ENCODE measurements at places on chromosomes 4 and X.

- DNase-seq = peak; percentile 21
Measured at GRCh38 chrX:41350150-41350975, 16.4 kb downstream of the DDX3X start.

DNA sequence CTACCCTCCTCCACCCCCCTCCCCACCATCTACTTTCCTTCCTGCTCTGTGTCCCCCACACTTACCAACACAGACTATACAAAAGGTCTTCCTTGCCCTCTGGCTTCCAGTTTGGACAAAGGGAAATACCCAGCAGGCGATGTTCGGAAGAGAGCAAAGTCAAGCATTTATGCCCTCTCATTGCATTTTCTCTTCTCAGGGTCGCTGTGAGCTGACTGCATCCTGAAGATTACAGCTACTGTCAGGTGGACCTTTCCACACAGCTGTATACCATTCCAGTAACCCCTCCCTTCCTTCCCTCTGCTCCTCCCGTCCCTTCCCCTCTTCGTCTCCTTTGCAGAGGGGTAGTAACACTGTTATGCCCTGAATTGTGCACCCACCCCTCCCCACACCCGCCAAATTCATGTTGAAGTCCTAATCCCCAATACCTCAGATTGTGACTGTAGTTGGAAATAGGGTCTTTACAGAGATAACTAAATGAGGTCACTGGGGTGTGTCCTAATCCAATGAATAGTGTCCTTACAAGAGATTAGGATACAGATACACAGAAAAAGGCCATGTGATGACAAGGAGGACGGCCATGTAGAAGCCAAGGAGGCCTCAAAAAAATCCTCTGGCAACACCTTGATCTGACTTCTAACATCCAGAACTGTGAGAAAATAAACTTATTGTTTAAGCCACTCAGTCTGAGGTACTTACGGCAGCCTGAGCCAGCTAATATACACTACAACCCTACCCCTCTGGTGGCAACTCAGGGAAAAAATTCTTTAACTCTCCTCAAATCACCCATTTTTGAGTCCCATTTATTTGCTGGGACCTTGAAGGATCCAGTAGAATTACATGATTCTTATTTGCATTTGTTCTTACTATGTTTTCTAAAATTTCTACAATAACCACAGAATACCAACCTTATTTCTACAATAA lies 11.7 kb downstream of the MORF4L2 start:
- no peak for DNase-seq

DNA sequence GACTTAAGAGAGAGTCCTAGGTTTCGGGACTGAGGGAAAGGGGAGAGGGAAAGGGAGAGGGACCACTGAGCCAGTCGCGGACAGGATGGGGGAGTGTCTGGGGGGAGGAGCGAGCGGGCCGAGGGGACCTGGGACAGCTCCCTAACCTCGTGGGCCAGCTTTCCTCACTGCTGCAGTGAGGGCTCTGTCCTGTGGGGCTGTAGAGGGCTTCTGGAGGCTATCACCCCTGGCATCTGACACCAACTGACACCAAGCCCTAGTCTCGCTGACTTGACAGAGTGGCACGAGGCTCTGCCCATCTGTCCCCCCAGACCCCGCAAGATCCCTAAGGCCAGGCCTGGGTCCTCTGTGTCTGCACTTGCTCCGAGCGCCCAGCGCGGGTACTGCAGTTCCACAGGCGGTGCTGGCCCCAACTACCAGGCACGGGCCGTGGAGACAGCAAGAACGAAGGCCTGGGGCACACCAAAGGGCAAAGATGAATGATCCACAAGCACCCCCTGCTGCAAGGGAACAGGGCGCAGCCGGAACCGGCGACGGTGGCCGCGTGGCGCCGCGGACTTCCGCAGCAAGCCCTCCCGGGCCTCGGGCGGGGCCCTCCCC lies 465 bp downstream of the HAUS7 start:
- no peak for DNase-seq

DNA sequence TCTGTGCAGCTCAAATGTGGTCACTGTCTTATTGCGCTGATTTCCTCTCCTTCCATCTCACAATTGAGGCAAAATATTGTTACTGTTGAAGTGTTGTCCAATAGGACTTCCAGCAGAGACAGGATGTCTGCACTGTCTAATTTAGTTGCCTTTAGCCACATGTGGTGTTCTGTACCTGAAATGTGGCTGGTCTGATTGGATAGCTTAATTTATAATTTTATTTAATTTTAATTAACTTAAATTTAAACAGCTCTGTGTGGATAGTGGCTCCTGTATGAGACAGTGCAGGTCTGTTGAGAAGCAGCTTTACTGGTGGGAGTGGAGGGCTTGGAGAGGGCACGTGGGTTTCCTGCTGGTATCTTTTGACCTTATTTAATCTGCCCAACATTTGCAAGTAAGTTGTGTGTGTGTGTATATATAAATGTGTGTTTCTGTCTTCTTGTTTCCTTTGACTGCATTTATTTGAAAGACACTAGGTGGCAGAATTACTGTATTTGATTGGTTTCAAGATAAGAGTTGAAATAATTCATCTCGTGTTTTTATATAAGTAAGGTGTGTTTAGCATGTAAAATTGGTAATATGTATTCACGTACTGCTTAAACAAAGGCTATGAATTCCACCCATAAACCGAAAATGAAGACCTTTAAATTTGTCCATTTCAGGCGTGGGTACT lies 55.3 kb upstream of the MSANTD1 start:
- peak; percentile 36 for DNase-seq

DNA sequence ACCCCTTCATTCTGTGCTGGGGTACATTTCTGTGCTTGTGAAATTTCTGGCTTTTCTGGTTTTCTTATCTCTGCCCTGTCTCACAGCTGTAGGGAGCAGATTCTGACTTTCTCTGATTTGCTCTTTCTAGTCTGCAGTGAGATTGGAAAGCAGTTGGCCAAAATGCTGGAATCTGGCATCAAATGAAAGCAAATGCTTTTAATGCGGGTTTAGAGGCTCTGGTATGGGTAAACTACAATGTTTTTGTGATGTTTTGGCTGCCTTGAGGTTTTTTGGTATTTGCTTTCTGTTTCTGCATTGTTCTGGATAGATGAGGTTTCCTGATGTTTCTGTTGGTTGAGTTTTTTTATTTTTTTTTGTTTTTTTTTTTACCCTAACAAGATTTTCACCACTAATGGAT lies 23.8 kb downstream of the SMIM20 start:
- DNase-seq = peak; percentile 34

DNA sequence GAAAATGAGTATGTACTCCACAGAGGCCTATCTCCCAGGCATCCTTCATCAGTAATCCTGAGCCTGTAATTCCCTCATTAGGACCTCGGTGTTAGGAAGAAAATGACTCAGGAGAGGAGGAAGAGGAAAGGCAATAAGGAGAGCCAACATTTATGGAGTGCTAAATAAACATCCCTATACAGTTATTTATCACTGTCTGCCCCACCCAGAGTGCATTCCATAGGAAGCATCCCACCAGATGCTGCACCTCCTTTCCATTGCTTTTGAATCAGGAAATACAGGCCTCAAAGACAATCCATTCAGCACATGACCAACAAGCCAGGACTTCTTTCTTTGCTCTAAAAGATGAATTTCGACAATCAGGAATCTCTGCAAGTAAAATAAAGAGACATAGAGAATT lies 47.6 kb downstream of the USP38 start:
- no peak for DNase-seq

- no peak for DNase-seq
Measured at GRCh38 chr4:67549123-67549522, 3.8 kb upstream of the CENPC start.

GRCh38 chrX:11765449-11765848 lies 7.4 kb downstream of the MSL3 start:
- DNase-seq = no peak

GRCh38 chr4:8840816-8841455 lies 30.7 kb downstream of the HMX1 start:
- DNase-seq = no peak

DNA sequence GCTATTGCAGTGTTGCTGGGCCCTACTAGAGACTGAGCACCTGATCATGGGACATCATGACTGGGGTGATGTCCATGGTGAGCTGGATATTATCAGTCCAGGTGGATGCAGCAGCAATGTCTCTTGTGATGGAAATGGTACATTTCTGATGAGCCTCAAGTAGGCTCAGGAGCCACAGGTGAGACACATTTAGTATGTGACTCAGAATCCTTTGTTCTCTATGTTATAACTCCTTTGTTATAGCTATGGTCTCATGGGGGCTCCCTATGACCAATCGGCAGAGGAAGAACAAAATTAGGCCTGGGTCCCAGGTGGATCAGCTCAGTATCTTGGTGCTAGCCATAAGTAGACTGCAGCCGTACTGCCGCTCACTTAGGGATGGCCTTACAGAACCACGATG lies 107.9 kb upstream of the FAT1 start:
- no peak for DNase-seq

GRCh38 chr4:164109503-164109902 lies 615.0 kb downstream of the TMA16 start:
- DNase-seq = no peak

GRCh38 chrX:104166735-104167436 lies 633 bp downstream of the FAM199X start:
- DNase-seq = no peak

DNA sequence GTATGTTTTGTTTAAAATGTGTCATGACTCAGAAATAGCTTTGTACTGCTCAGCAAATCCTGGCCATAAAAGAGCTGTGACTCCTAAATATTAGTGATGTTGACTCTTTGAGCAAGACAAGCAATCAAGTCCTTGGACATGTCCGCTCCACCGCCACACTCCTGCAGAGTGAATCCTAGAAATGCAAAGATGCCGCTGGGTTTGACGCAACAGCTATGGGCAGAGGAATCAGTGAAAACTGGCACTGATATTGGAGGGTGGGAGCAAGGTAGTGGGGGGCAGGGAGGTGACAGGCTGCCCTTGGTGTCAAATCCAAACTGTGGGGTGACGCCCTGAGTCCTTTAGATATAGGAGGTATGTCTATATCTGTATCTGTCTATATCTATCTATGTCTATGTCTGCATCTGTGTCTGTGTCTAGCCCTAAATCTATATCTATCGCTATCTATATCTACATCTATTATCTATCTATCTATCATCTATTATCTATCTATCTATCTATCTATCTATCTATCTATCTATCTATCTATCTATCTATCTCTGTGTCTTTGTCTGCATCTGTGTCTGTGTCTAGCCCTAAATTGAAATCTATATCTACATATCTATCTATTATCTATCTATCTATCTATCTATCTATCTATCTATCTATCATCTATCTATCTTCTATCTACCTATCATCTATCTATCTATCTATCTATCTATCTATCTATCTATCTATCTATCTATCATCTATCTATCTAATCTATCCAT lies 129.7 kb downstream of the CPE start:
- no peak for DNase-seq

DNA sequence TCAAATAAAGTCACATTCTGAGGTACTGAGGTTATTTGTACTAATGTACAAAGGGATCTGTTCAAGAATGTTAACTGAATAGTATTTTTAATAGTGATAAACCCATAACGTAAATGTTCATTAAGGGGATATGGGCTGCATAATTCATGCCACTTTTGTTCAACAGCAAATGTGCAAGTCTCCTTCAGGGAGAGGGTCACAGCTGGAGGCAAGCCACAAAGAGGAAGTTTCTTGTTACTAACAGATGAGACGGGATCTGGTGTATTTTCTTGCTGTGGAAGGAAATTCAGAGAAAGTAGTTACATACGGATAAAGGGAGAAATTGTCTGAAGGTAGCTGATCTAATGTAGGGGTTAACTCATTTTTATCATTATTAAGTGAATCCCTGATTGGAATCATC lies 10.0 kb downstream of the ZFP42 start:
- no peak for DNase-seq

DNA sequence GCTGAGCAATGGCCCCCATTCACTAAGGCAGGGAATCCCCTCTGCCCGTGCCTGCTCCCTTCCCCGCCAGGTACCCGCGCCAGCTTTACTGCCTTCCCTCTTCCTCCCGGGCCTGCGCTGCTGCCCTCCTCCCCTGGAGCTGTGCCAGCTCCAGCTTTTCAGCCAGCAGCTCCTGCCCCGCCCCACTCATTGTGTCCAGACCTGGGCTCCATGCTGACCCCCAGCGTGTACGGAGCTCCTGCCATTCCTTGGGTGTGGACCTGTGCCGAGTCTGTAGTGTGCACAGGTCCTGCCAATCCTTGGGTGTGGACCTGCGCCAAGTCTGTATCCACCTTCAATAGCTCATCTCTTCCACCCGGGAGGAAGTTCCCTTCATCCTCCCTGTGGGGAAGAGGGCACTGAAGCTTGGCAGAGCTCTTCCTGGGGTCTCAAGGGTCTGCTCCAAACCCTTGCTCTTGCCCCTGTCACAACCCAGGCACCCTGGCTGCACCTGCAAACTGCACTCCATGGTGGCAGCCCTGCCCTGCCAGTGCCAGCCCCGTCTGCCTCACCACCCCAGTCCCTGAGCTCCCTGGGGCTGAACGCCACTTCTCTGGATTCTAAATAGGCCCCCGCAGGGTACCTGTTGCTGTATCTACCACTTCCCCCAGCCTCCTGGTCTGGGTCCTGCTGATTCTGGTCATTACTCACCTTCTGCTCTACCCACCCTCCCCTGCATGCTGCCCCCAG lies 63.9 kb downstream of the TRMT44 start:
- no peak for DNase-seq

DNA sequence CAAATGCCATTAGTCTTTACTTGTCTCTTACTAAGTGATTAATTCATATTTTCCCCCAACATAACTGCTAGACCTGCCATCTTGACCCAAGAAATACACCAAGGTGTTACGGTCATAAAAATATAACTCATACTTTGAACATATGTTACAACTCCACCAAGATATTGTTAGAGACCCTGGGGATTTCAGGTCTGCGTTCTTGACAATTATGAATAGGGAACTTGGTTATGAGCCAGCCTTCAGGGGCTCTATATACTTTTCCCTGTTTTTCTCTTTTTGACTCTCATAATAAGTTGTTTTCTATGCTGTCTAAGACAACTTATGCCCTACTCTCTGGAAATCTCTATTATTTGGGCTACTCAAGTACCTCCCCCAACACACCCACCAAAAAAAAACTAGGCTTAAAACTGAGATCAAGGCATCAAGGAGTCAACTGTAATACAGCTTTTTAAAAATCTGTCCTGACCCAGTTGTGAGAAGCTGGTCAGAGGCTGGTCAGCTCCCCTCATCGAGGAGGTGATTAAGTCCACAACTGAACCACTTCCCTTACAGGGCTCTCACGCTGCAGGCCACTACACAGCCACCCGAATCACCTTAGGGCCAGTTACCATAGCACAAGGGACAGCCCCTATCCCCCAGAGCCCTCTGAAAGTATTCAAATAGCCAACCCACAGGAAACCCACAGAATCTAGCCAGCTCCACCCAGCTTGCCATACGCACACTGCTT lies 10.5 kb upstream of the TLR3 start:
- DNase-seq = no peak

DNA sequence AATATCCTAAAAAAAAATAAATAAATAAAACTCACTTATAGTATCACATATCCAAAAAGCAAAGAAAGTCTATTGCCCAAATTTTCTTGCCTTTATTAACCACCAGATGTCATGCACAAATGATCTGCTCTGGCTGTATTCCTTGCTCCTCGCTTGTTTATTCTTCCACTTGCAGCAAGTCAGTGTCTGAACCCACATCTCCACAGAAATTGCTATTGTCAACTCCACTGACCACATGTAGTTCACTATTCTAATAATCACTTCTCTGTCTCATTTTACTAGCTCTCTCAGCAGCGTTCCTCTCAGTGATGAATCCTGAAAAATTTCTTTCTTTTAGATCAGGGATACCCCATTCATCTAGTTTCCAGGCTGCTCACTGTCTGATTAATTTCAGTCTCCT lies 29.3 kb upstream of the CXXC4 start:
- no peak for DNase-seq

All from foreskin fibroblast (primary cell).